Mononuclear cell (primary cell): ENCODE measurements at places on chromosomes 1 and 21. TPM values are rescaled to one million over a fixed set of nuclear protein-coding genes. Genes with fewer than 3 reads are reported as not detected.

RGS5 gene
- total RNA-seq, result 1.4 TPM

AADACL3 gene
- not detected for total RNA-seq

TEKT2 gene
- 0.10 TPM for total RNA-seq

KCNA3 gene
- total RNA-seq, result 143 TPM

OR10T2 gene
- total RNA-seq, result not detected

B3GALT2 gene
- 0.31 TPM for total RNA-seq

C8A gene
- not detected for total RNA-seq

ADAM30 gene
- total RNA-seq, result not detected
